CD4-positive, alpha-beta T cell treated with Interleukin-17A for 4 hours (primary cell): ENCODE measurements at places on chromosomes 16 and 17.

GRCh38 chr17:48356866-48357265, 73.1 kb downstream of the SKAP1 start:
- DNase-seq = no peak

GRCh38 chr17:36944553-36944952, 4.2 kb upstream of the AATF start:
- DNase-seq = no peak

- no peak for DNase-seq
These were observed 1.0 kb downstream of the FZD2 start for GRCh38 chr17:44558334-44558709.

GRCh38 chr16:10970065-10970464, 25.7 kb downstream of the CLEC16A start:
- no peak for DNase-seq

DNA sequence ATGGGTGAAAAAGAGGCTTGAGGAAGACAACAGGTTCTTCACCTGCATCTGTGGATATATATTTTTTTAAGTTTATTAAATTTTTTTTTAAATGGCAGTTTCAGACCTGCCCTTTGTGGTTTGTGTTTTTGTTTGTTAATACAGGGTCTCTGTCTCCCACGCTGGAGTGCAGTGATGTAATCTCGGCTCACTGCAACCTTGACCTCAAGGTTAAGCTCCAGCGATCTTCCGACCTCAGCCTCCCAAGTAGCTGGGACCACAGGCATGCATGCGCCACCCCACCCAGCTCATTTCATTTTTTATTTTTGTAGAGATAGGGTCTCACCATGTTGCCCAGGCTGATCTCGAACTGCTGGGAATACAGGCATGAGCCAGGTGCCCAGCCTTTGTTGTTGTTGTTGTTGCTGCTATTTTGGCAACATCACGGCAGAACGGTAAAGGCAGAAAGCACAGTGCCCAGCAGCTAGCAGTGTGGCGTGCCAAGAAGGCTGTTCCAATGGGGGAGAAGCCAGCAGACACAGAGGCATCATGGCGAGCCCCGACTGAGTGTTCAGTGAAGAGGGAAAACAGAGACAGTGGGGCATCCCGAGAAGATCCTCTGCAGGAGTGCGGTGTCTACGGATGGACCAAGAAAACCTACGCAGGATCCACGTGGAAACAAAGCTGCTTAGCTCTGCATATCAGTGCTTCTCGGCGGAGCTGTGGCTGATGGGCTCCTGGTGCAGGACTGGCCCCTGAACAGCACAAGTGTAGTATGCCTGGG, 19.6 kb downstream of the TMC6 start:
- no peak for DNase-seq

- no peak for DNase-seq
These were observed 131.8 kb downstream of the STX8 start for GRCh38 chr17:9443811-9444210.

DNA sequence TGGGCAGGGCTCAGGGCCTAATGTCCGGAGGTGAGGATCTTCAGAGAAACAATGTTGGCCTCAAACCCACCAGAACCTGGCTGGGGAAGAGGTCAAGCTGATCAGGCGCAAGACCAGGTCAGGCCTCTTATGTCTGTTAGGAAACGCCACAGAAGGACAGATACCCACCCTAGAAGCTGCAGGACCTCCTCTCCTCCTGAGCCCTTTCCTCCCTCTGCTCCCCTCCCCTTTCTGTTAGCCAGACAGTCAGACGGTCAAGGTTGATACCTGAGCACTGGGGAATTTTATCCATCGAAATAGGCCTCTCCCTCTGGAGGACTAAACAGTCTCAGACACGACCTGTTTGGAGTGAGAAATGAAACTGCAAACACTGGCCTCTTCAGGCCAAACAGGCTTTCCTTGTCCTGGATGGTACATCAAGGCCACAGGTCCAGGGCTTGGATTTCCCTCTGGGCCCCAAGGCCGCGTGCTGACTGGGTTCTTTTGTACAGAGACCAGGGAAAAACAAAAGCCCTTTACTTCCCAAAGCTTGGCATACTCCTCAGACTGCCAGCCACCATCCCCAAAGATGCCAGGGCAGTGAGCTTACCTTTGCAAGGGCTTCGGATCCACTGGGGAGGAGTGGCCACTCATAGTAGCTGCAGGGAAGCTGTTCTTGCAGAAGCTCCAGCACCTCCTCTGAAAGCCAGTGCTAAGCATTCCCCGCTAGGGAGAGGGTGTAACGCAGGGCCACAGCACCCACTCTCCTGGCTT, 135.8 kb downstream of the CCDC182 start:
- no peak for DNase-seq

- no peak for DNase-seq
These were observed 143.3 kb downstream of the STX8 start for GRCh38 chr17:9432134-9432885.

- peak; percentile 49 for DNase-seq
These were observed at the start of gene FKBP10 for GRCh38 chr17:41812381-41813151. FKBP10 (plus strand) TSS chr17:41813004; CDS start chr17:41813035, 31 bp downstream.

GRCh38 chr16:11238272-11239202, 17.5 kb downstream of the SOCS1 start:
- no peak for DNase-seq

DNA sequence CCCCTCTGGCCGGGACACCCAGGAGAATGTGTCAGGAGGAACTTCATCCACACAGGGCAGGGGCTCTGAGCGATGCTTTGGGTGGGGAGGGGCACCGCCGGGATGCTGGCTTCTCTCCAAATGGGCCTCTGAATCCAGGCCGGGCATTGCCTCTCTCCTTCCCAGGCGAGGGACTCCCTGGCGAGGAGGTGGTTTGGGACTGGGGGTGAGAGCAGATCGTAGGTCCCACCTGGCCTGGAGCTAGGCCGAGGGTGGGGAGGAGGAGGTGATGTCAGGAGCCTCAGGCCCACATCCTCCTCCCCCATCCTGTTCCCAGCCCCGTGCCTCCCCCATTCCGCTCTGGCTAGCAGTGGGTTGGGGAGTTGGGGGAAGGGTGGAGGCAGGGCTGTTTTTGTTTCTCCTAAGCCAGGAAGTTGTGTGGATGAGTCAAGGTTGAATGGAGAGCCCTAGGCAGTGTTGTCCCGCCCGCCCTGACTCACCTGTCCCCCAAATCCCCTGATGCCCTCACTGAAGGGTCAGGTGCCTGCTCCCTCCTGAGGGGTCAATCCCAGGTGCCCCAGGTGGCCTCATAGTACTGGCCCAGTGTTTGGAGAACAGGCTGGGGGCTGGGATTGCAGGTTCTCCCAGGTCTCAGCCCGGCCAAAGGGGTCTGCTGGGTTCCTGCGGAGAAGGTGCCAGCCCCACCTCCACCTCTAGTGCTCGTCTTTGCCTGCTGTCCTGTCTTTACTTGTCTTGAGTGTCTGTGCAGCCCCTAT, 2.8 kb downstream of the GRB7 start:
- DNase-seq = peak; percentile 37

- DNase-seq = no peak
These were observed 154.7 kb downstream of the CEP112 start for GRCh38 chr17:66037221-66037620.

DNA sequence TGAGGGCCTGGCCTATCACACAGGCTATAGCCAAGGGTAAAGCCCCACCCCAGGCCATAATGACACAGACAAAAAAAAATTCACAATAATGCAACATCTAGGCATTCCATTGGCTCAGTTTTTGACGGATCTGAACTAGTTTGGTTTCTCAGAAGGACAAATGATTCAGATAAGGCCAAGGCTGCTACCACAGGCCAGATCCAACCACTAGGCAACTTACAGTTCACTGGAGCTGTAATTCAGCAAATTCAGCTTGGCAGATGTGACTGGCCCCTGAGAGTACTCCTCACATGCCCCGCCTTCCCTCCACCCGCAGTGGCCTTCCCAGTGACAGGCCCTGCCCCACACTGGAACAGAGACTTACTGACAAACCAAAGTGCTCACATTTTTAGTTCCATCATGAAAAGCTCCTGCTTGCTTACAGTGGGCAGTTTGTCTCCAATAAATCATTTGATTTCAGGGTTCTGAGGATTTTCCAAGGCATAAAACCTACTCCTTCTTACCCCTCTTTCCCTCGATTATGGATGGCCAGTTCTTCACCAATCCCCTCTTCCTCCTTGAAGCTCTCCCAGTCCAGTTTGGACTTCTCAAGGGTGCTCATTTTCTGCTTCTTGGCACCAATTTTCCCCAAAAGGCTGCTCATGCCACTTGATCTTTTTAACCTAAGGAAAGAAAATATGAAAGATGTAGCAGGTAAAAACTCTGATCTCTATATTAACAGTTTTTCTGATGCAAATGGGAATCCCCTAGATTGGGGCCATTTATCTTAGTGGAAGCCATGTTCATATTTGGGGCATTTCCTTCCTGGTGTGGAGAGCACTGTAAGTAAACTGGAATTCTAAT, 53.3 kb upstream of the BCAR1 start:
- DNase-seq = no peak

DNA sequence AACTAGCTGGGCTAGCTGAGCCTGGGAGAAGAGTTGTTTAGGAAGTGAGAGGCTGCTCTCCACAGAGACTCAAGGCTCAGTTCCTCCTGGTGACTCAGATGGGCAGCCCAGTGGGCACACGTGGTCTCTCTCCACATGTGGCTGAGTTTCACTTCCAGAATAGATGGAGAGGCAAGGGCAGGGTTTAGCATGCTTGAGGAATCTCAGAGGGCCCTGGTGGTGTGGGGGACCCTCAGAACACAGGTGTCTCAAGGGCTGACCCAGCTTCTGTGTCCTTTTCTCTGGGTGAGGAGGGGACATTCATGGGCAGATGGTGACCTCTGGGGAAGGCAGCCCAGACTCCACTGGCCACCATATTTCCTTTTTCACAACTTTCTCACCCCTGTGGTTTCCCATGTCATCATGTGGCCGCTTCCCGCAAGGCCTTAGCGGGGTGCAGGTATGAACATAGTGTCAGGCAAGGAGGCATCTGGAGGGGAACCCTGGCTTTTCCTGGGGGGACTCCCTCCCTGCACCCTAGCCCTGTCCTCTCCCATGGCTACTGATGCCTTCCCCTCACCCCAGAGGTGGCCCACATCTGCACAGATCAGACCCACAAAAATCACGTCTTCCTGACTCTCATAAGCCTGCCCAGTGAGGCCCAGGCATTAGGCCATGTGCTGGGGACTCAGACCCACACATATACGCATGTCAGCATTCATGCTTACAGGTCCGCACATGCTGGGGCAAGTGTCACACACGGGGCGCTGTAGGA, 3.3 kb downstream of the GRN start:
- DNase-seq = no peak

- no peak for DNase-seq
These were observed at the start of gene CD300E for GRCh38 chr17:74623693-74624093. CD300E (minus strand) TSS chr17:74623738; CDS start chr17:74623621, 117 bp downstream.

DNA sequence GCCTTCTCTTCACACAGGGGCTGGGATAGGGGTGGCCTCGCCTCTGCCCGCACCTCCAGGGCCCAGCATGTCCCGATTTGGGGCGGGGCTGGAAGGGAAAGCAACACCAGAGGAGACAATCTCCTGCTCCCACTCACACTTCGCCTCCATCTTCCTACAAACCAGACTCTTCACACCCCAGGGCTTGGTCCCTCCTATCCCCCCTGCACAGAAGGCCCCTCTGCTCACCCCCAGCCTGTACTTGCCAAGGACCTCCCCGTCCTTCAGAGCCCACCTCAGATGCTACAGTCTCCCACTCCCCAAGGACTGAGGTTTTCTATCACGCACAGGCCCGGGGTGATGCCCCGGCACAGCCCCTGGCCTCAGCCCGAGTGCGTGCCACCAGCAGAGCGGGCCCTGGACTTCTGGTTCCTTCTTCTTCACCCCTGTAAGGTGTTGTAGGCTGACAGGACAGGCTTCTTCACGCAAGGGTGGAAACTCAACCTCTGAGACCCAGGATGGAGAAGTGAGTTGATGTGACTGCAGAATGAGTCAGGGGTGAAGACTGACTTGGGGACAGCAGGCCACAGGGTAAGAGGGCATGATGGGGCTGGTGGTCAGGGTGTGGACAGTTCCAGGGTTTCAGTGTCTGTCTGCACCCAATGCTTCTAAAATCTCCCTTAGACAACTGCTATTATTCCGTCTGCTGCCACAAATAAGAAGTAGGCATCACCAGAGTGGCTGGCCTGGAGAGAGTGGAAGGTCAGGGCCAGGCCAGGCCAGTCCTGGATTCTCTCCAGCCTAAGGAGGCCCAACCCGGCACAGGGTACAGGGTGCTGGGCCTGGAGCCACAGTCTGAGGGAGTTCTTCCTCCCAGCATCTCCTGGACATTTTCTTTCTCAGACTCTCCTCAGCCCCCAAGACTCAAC, 2.5 kb downstream of the ITGAE start:
- no peak for DNase-seq

DNA sequence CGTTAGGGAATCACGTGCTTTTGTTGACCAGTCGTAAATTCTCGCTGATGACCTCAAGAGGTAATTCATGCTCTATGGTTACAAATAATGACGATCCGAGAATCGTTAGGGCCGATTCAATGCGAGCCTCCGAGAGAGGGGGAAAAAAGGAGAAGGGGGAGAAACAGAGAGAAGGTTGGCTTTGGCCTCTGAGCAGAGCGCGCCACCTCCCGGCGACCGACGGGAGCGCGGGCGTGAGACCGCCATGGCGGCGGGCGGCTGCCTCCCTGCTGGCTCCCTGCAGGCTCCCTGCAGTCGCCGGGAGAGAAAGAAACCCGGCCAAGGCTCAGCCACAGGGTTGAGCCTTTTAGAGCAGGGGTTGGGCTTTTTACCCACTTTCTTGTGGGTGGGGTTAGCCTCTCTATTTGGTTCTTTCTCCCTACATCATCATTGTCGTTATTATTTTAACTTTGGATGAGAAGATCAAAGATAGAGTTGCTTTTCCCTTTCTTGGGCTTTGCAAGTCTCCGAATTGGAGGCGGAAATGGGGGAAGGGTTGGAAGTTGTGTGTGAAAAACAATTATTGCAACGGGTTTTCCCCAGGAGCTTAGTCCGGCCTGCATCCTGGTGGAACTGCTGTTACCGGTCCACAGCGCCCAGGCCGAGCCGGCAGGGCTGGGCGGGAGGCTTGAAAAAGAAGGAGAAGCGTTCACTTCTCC, 410 bp upstream of the HOXB5 start:
- DNase-seq = peak; percentile 87

GRCh38 chr17:55434721-55435120, 13.1 kb upstream of the MMD start:
- DNase-seq = no peak

DNA sequence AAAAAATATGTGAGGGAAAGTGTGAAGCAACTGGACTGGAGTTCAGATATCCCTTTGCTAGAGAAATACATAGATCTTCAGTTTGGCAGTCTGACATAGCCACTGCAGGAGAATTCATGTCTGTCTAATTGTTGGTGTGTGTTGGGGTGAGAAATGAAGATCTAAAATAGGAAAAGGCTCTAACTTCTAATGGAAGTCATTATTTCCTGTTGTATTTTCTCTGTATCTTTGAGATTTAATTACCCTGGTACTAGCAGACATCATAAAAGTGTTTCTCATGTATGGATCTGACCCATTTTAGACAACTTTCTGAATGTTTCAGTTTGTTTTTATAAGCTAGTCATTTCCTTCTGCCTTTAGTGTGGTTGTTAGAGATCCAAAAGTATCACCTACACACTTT, 128.3 kb downstream of the NLK start:
- no peak for DNase-seq

- peak; percentile 75 for DNase-seq
These were observed 8.6 kb upstream of the MC1R start for GRCh38 chr16:89909777-89910716.

GRCh38 chr16:88924834-88925539, 52.0 kb downstream of the CBFA2T3 start:
- peak; percentile 33 for DNase-seq
